ENCODE measurements at places on chromosomes 7 and 10. TPM values are rescaled to one million over a fixed set of nuclear protein-coding genes. Genes with fewer than 3 reads are reported as not detected.

GRCh38 chr7:132897093-132897687 is 184.7 kb downstream of the CHCHD3 start:
- H3K4me3 ChIP-seq: no peak overlapping the region
- no peaks in the 10 kb centered on the region for H3K27me3 ChIP-seq
- no peak for DNase-seq
- peaks cover 2% of the 10 kb centered on the region for H3K36me3 ChIP-seq
- H3K4me1 ChIP-seq: peaks cover 5% of the 10 kb centered on the region

DNA sequence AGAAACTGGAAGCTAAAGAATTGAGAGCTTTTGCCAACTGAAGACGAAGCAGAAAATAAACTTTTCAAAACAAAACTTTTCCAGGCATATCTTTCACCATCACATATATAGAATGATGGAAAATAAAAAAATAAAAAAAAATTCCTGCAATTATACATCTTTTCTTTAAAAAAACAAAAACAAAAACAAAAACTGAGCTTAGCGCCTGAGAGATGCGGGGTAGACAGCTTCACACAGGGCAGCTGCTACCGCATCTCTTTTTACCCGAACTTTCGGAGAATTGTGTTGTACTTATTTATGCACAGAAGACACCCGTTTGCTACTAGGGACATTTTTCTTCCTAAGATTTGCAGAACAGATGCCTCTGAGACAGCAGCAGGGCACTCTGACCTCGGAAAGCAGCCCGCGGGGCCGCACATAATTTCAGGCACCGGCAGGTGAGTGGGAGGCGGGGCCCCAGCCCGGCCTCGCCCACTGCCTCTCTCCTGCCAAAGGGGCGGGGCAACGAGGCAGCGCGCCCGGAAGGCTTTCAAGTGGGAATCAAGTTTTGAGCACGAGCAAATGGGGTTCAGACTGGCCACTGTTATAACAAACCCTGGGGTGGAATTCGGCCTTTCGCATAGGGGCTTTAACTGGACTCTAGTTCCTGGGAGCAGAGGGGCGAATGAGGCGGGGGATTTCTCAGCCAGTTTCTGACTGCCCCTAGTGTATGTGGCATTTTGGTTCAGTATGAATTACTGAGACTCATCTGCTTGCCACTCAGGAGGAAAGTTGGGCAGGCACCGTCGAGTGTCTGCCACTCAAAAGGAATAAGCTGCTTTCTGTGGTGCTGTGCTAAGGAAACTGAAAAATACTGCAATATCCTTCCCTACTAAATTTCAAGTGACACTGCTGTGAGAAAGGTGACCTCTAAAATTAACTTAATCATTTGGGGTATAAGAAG is 18.5 kb upstream of the FAM133B start:
- DNase-seq: no peak
- peaks cover 6% of the 10 kb centered on the region for H3K36me3 ChIP-seq
- peak overlapping the region; percentile 27 for H3K27ac ChIP-seq
- H3K4me3 ChIP-seq: no peak overlapping the region

- H3K27me3 ChIP-seq: peaks cover 9% of the 10 kb centered on the region
- H3K27ac ChIP-seq: no peak overlapping the region
- no peak overlapping the region for H3K4me3 ChIP-seq
Measured at GRCh38 chr10:112899391-112900065, 50.5 kb upstream of the TCF7L2 start.

- H3K36me3 ChIP-seq: peaks cover 3% of the 10 kb centered on the region
- H3K4me3 ChIP-seq: no peak overlapping the region
- no peak overlapping the region for H3K27ac ChIP-seq
- H3K27me3 ChIP-seq: peaks cover 18% of the 10 kb centered on the region
- DNase-seq: no peak
- peaks cover 6% of the 10 kb centered on the region for H3K4me1 ChIP-seq
Measured at GRCh38 chr7:127447326-127447945, 54.9 kb upstream of the ZNF800 start.

- no peaks in the 10 kb centered on the region for H3K27me3 ChIP-seq
- H3K36me3 ChIP-seq: no peaks in the 10 kb centered on the region
- no peak overlapping the region for H3K4me3 ChIP-seq
- no peak overlapping the region for H3K27ac ChIP-seq
- no peak for DNase-seq
Measured at GRCh38 chr7:33998476-33998875, 93.1 kb downstream of the BMPER start.

- peaks cover 14% of the 10 kb centered on the region for H3K36me3 ChIP-seq
- H3K4me1 ChIP-seq: peaks cover 17% of the 10 kb centered on the region
- H3K27ac ChIP-seq: peak overlapping the region; percentile 91
- H3K4me3 ChIP-seq: peak overlapping the region; percentile 39
- no peak for DNase-seq
Measured at GRCh38 chr10:26555719-26556368, 117.7 kb downstream of the APBB1IP start.

DNA sequence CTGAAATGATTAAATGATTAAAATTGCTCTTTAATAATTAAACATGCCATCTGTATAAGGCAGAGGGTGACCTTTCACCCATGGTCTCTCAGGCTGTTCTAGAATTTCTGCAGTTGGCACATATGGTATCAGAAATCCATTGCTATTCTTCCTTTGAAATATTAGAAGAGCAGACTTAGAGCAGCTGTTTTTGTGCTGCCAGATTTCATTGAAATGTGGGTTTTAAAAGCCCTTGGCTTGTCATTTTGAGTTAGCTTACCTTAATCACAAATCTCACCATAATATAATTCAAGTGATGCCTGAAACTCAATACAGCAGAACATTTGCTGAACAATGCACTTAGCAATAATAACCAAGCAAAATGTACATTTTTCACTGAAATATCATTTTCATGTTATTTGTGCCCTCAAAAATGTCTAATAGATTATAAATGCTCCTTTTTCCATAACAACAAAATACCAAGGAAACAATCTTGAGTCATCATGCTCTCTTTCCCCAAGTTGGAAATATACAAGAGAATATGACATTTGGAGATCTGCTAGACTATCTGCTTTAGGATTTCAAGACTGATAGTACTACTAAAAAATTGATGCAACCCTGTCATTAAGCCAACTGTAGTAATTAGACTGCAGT is 16.1 kb upstream of the PTTG1IP2 start:
- H3K4me3 ChIP-seq: no peak overlapping the region
- peaks cover 34% of the 10 kb centered on the region for H3K27me3 ChIP-seq
- H3K36me3 ChIP-seq: peaks cover 5% of the 10 kb centered on the region
- H3K4me1 ChIP-seq: peaks cover 11% of the 10 kb centered on the region
- DNase-seq: no peak

DNA sequence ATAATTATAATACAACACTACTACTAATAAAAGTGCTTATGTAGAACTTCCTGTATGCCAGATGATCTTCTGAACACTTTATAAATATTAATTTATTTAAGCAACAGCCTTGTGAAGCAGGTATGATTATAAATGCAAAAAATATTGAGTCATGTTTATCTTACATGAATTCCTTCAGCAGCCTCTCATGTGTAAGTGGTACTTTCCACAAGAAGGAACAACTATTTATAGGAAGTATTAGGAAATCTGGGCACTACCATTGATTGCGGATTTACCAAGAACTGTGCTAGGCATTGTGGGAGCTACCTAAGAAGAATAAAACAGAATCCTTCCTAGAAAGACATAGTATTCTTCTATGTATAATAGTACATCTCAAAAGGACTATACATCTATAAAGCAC is 10.7 kb upstream of the STEAP4 start:
- no peak for DNase-seq
- no peak overlapping the region for H3K27ac ChIP-seq
- H3K4me3 ChIP-seq: no peak overlapping the region
- H3K27me3 ChIP-seq: peaks cover 20% of the 10 kb centered on the region

NME8 gene
- not detected for total RNA-seq

EGFR gene
- total RNA-seq: not detected

All from T-helper 17 cell (primary cell).